ENCODE measurements at places on chromosomes 13 and 19.

GRCh38 chr19:29609636-29610035 is 3.6 kb downstream of the POP4 start:
- peak overlapping the region; percentile 79 for H3K4me3 ChIP-seq
- H3K27me3 ChIP-seq, result no peaks in the 10 kb centered on the region
- DNase-seq, result no peak
- peaks cover 46% of the 10 kb centered on the region for H3K36me3 ChIP-seq
- peaks cover 45% of the 10 kb centered on the region for H3K4me1 ChIP-seq

GRCh38 chr19:33270769-33271168 is 31.6 kb downstream of the CEBPA start:
- peaks cover 9% of the 10 kb centered on the region for H3K27me3 ChIP-seq
- H3K4me3 ChIP-seq, result no peak overlapping the region
- H3K4me1 ChIP-seq, result peaks cover 6% of the 10 kb centered on the region
- H3K36me3 ChIP-seq, result no peaks in the 10 kb centered on the region

GRCh38 chr19:38975861-38976271 is 324 bp upstream of the FBXO17 start:
- no peak for DNase-seq
- H3K27me3 ChIP-seq, result peaks cover 37% of the 10 kb centered on the region
- H3K36me3 ChIP-seq, result peaks cover 4% of the 10 kb centered on the region
- no peak overlapping the region for H3K27ac ChIP-seq
- H3K4me1 ChIP-seq, result peaks cover 5% of the 10 kb centered on the region
- peak overlapping the region; percentile 57 for H3K4me3 ChIP-seq

DNA sequence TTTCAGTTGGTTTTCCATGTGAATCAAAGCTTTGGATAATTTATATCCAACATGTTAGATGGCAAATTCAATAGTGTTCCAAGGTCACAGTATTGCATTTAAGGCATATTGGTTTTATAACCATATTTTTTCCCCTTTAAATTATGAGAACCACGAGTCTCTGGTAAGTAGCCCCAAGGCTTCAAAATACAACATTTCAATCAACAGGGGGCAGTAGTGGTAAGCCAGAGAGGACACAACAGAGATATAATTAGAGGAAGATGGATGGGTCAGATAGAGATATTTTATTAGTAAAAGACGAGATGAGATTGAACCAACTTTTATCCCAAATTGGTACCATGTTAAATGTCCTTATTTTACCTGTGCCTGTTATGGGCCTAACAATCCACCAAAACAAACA is 53.1 kb downstream of the KL start:
- no peaks in the 10 kb centered on the region for H3K36me3 ChIP-seq
- H3K4me3 ChIP-seq, result no peak overlapping the region
- H3K27me3 ChIP-seq, result no peaks in the 10 kb centered on the region
- H3K27ac ChIP-seq, result no peak overlapping the region
- H3K4me1 ChIP-seq, result no peaks in the 10 kb centered on the region

GRCh38 chr13:51180853-51181511 is 41.2 kb upstream of the FAM124A start:
- no peak overlapping the region for H3K4me3 ChIP-seq
- no peaks in the 10 kb centered on the region for H3K36me3 ChIP-seq
- peaks cover 66% of the 10 kb centered on the region for H3K27me3 ChIP-seq
- H3K4me1 ChIP-seq, result no peaks in the 10 kb centered on the region
- DNase-seq, result no peak

All from central memory CD8-positive, alpha-beta T cell (primary cell).